Breast epithelium (tissue), 4 donors: ENCODE measurements at places on chromosomes 2 and 18.
A peak's percentile ranks its signal among the peaks of the same experiment; 100 is the strongest.

GRCh38 chr2:168495524-168495923 lies 39.5 kb downstream of the CERS6 start:
- no peak for DNase-seq

- DNase-seq = peak; percentile 62
These were observed 22.6 kb downstream of the DHRS9 start for GRCh38 chr2:169091761-169092519.

DNA sequence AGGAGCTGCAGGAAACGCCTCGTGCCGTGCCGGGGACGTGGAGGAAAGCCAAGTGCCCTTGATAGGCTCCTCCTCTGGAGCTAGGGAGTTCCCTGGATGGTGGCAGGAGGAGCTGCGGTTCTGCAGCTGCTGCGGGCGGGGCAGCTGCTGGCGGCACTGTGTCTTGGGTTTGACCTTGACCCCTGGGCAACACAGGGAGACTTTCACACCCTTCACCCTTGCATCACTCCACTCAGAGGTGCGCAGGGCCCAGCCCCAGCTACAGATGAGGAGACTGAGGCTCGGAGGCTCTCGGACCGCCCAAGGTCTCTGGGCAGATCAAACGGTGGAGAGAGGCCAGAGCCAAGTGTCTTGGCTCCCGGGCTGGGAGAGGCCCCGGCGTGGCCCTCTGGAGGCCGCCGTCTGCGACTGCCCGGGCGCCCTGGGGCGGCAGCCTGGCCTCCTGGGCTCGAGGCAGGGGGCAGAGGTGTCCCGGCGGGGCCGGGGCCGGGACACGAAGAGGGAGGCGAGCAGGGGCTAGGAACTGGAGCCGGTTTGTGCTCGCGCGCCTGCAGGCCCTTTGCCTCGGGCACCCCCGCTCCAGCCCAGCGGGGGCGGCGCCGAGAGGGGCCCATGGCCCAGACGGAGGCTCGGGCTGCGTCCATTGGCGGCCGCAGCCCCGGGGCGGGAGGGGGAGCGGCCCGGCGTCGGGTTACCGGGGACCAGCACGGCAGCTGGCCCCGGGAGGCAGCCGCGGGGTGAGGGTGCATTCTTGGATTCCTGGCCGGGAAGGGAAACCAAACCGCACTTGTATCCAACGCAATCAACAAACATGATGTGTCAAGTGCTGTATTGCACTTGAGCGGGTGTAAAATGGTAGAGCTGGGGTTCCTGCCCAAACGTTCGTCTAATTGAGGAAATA lies 129.6 kb upstream of the SLC1A4 start:
- DNase-seq = peak; percentile 86

DNA sequence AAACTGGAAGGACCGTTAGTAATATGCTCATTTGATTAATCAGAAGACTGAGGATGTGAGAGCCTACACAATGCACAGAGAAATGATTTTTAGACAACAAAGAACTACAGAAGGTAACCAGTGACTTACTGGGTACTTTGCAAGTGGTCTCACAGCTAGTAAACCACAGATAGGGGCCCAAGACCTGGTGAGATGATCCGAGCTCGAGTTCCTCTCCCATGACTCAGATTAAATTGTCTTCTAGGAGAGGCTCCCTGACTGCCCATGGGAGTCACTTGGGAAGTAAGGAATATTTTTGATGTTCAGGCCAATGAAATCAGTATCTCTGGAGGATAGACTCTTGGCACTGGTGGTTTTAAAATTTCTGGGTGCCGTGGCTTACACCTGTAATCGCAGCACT lies 220.2 kb downstream of the CLIP4 start:
- DNase-seq = no peak

- no peak for DNase-seq
These were observed 11.1 kb downstream of the SLC8A1 start for GRCh38 chr2:40440835-40441234.

DNA sequence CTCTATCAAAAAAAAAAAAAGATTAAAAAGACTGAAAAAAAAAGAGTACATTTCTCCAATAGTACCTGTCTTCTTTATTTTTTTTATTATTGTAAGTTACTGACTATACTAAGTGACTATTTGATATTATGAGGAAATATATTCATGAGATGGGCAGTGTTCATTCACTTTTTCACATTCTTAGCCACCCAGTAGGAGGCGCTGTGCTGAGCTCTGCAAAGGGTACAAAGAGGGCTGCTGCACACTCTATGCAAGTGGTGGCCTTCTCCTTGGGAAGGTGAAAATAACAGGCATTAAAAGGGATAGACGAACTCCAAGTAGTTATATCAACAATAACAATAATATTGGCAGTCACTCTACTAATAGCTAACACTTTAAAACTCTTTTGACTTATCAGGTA lies 1034.9 kb upstream of the FANCL start:
- no peak for DNase-seq

DNA sequence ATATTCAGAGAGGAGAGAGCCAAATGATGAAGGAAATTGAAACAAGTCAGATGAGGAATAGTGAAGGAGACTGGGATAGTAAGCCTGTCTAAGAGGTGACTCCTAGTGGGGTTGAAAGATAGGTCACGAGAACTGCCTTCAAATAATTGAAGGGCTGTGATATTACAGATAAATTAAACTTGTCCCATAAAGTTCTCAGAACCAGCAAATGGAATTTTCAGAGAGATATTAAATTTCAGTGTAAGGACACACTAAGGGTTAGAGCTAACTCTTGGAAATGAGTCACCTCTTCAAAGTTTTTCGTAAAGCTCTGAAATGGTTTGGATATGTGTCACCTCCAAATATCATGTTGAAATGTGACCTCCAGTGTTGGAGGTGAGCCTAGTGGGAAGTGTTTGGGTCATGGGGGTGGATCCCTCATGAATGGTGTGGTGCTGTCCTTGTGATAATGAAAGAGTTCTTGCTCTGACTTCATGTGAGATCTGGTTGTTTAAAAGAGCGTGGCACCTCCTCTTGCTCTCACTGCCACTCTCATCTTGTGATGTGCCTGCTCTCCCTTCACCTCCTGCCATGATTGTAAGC lies 87.3 kb downstream of the BABAM2 start:
- DNase-seq = no peak

- no peak for DNase-seq
These were observed 214.5 kb downstream of the IRS1 start for GRCh38 chr2:226585130-226585561.

- DNase-seq = peak; percentile 77
These were observed 43.3 kb upstream of the TAF1B start for GRCh38 chr2:9799729-9800632.

GRCh38 chr2:120464448-120464931 lies 118.6 kb downstream of the INHBB start:
- DNase-seq = no peak

GRCh38 chr18:71040161-71040560 lies 751.3 kb downstream of the SOCS6 start:
- no peak for DNase-seq

DNA sequence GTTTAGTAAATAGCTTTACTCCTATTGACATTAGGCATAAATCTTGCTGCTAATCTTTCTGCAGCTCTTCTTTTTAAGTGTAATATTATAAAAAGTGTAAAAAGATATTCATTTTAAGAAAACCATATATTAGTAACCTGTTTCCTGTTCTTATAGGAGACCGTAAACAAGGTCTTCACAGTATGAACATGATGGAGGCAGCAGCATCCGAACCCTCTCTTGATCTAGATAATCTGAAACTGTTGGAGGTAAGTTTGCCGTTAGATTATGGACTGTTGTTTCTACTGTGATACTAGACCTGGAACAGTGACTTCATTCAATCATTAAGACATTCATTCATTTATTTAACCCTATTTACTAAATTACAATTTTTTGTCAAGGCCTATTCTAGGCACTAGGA lies 120.0 kb upstream of the FAM117B start:
- DNase-seq = no peak

DNA sequence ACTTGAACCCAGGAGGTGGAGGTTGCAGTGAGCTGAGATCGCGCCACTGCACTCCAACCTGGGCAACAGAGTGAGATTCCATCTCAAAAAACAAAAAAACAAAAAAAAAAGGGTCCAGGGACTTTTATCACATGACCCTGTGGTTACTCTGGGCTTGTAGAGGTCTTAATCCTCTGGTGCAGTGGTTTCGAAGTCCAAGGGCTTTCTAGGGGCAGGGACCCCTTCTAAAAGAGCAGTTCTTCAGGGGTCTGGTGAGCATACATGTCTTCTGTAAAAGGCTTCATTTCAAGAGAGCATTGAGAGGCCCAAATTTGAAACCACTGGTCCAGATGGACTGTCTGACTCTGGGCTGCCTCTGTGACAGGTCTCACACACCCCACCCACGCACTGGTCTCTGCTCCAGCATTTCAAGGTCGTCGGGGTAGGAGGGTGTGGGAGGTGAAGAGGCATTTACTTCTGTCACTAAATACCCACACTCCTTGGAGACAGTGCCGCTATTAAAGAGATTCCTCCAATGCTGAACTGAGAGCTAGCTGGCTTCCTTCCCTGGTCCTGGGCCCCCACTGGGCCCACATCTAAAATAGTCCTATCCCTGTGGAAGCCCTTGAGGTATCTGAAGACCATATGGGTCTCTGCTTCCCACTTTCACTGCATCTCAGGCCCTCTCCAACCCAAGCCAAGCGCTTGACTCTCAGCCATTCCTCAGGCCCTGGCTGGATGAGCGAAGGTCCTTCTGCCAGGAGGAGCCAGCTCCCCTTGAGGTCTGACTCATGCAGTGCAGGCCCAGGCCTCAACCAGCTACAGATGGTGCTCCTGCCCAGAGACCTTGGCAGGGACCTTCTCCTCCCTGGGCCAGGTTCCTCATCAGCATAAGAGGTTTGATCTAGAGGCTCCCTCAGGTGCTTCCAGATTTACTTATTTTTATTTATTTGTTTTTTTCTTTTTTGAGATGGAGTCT lies 44.8 kb downstream of the PAX8 start:
- DNase-seq = no peak

GRCh38 chr2:112542984-112543661 lies 858 bp downstream of the POLR1B start:
- DNase-seq = no peak

GRCh38 chr2:105929516-105929915 lies 184.8 kb downstream of the NCK2 start:
- no peak for DNase-seq

DNA sequence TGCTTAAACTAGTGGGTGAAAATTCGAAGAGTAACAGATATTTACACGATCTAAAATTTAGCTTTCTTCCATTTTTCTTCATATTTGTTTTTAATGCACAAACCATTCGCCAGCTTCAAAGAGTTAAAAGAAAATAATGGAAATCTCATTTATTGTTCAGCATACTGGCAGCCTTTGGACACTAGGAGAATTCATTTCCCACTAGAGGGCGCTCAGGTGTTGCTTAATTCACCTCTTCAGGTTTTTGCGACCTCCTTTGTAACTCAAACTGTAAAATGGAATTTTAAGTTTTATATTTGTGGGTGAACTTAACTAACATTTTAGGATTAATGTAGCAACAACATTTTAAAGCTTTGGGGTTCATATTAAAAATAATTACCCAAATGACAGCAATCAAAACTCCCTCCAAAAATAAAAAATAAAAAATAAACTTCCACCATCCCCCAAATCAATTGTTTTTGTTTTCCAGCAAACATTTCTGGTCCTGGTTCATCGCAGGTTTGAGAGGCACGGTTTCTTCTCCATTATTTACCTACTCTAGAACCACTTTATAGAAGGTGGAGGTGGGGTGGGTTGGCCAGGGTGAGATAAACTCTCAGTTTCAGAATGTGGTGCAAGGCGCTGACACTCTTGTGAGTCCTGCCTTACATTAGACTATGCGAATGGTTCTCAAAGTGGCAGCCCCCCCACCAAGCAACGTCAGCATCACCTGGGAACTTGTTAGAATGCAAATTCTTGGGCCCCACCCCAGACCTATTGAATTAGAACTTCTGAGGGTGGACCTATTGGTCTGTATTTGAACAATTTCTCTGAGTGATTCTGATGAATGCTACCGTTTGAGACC lies 24.7 kb upstream of the PNPT1 start:
- peak; percentile 32 for DNase-seq

GRCh38 chr2:128026448-128027277 lies 1.2 kb downstream of the SAP130 start:
- DNase-seq = no peak

GRCh38 chr2:25497918-25498407 lies 156.2 kb upstream of the DNMT3A start:
- no peak for DNase-seq

- no peak for DNase-seq
These were observed 649.5 kb downstream of the SLC4A3 start for GRCh38 chr2:220276741-220277444.

DNA sequence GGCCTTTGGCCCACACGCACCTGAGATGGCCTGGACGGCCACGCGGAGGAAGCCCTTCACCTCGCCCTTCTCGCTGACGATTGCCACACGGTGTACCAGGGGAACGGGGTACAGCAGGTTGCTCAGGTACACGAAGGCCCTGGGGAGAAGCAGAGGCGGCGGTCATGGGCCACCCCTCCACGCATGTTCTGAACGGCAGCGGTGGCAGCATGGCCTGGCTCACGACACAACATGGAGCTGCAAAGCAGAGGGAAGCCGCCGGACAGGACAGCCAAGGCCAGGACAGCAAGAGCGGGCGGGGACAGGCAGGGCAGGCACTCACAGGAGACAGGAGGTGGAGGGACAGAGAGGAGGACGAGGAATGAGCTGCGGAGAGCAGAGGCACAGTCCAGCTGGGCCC lies 58.7 kb downstream of the AQP12A start:
- DNase-seq = no peak

GRCh38 chr2:222017252-222017850 lies 281.4 kb downstream of the PAX3 start:
- DNase-seq = no peak

DNA sequence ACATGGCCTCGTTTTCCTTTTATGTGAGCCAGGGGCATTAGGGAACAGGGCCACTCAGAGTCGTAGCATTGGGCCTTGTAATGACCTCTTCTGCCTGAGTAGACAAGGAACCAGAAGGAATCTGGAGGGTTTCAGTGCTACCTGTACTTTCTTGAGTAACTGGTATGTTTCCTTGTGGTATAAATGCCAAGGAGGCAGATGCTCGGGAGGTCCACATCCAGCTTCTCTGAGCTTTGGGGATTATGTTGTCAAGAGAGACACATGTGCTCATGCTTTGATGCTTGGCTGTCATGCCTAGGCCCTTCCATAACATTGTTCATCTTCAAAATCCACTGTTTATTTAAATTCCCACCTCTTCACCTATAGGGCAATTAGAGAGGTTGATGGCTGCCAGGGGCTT lies 26.3 kb downstream of the FOSL2 start:
- DNase-seq = no peak

GRCh38 chr2:219001577-219002394 lies 8.6 kb upstream of the CRYBA2 start:
- peak; percentile 88 for DNase-seq

GRCh38 chr2:215530191-215530968 lies 94.5 kb upstream of the FN1 start:
- no peak for DNase-seq

GRCh38 chr2:74464406-74464805 lies 776 bp downstream of the MOGS start:
- DNase-seq = no peak

GRCh38 chr2:60677356-60677755 lies 78.7 kb upstream of the PAPOLG start:
- no peak for DNase-seq

GRCh38 chr2:237026981-237027711 lies 58.5 kb upstream of the COPS8 start:
- peak; percentile 75 for DNase-seq
